ENCODE measurements at places on chromosomes 5 and 9.

GRCh38 chr9:10235376-10235775, 377.4 kb downstream of the PTPRD start:
- no peak for DNase-seq

GRCh38 chr5:60522292-60522905, 177.6 kb downstream of the DEPDC1B start:
- DNase-seq: no peak

GRCh38 chr5:149999359-149999758, 1.1 kb downstream of the TIGD6 start:
- DNase-seq: no peak

DNA sequence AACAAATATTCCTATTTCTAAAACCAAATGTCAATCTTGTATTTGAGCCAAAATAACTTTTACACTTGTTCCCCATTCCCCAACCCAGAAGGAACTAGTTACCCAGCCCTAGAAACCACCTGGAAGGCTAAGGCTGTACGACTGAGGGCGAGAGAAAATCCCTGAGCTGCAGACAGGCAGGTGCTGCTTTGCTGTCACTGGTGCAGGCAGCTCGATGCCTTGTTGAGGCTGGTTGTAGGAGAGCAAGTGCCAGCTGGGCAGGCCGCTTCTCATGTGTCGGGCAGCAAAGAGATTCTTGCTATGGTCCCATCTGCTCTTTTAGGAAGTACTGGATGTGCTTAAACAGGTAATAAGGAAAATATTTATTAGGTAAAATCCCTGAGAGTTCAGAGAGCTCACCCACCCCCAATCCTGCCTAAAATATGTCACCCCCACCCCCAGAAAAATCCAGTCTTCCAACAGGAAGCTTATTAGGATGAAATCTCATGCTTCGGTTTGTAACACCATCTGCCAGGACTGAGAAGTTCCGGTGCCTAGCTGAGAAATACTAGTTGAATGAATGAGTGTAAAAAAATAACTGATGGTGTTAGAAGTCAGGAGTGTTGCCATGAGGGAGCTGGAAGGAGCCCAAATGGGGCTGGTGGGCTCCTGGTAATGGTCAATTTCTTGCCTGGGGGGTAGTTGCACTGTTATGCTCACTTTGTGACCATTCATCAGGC, 91.1 kb upstream of the DMRT1 start:
- no peak for DNase-seq

DNA sequence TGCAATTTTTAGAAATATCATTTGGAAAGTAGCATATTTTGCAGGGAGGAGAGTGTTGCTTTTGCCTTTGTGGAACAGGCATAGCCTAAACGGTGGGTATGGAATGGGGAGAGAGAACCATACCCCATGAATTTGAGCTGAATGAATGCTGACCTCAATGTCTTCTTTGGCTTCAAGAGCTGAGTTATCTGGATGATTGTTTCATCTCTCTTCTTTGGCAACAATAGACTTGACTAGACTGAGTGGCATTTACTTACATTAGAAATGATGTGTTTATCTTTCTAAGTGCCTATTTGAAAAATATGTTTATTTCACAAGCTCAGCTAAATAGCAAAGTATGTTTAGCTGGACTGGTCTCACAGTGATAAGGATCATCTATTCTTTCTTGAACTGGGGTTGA, 42.8 kb downstream of the SPEF2 start:
- no peak for DNase-seq

DNA sequence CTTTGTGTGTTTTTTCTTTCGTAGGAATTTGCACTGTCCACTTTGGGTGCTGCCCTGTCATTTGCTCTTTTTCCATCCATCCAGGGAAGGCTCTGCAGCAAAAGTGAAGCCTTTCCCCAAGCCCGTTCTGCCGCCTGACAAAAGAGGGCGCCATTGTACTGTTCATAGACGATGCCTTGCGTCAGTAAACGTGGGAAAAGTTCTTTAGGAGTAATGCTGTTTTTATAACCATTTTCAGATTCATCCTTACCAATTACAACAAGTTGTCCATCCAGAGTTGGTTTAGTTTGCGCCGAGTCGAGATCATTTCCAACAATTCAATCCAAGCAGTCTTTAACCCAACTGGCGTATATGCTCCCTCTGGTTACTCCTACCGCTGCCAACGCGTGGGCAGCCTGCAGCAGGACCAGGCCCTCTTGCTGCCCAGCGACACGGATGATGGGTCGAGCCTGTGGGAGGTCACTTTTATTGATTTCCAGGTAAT, 34.3 kb upstream of the RPS23 start:
- DNase-seq: peak; percentile 25

DNA sequence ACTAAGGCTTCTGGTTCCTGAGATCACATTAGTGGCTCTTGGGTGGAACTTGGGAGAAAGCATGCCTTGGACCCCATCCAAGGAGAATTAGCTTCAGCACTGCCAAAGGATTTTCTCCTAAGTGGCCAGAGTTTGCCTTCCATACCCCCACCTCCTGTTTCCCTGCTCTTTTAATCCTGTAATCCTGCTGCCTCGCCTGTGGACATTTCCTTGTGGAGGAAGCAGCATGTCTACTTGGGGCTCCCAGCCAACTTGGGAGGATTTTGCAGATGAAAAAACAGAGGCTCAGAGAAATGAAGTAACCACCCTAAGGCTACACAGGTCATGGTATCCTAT, 1.6 kb downstream of the ARSI start:
- no peak for DNase-seq

GRCh38 chr5:38800515-38800914, 45.3 kb upstream of the OSMR start:
- no peak for DNase-seq

GRCh38 chr5:80083101-80083890, 48.1 kb downstream of the THBS4 start:
- DNase-seq: no peak

- peak; percentile 11 for DNase-seq
These were observed 3.5 kb upstream of the NEK6 start for GRCh38 chr9:124254261-124254682.

- DNase-seq: peak; percentile 37
These were observed 38.5 kb downstream of the FAXDC2 start for GRCh38 chr5:154811653-154812465.

DNA sequence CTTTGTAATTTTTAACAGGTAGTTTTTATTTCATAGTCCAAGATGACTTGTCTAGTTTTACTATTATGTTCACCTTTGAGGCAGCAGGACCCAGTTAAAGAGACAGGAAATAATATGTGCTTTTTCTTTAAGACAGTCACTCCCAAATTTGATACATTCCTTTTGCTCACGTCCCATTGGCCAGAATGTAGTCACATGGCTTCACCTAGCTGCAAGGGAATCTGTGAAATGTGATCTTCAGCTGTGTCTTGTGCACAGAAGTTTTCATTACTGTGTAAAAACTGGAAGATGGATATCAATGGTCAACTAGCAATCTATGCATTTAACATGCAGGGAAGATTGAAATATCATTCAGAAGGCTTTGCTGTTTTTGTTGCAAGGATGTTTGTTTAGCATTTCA, 41.1 kb downstream of the XRCC4 start:
- DNase-seq: no peak
